ENCODE measurements at places on chromosomes 4 and X.
A peak's percentile ranks its signal among the peaks of the same experiment; 100 is the strongest.

- DNase-seq, result no peak
These were observed 15.0 kb downstream of the BCLAF3 start for GRCh38 chrX:19975845-19976244.

DNA sequence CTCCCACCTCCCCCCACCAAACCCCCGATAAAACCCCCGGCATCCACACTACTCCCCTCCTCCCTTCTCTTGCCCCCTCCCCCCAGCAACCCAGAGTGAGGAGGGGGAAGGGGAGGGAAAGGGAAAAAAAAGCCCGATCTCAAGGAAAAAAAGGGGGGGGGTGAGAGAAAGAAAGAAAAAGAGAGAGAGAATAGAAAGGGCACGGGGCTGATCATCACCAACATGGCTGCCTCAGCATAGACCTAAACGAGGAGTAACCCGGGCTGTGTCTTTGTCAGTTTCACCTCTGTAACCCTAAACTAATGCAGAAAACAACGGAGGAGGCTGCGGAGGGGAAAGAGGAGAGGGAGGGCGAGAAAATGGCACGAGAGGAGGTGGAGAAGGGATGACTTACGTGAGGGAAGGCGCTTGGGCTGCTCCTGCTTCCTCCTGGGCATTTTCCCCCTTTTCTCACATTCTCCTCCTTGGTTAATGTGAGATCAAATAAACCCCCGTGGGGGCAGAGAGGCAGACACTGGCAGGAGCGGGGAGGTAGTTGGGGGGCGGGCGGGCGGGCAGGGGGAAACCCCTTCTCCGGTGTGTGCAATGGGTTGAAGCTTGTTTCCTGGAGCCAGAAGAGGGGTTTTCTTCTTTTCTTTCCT, 532 bp downstream of the ZNF827 start:
- no peak for DNase-seq

GRCh38 chr4:23023121-23023520, 330.4 kb downstream of the GBA3 start:
- DNase-seq, result no peak

DNA sequence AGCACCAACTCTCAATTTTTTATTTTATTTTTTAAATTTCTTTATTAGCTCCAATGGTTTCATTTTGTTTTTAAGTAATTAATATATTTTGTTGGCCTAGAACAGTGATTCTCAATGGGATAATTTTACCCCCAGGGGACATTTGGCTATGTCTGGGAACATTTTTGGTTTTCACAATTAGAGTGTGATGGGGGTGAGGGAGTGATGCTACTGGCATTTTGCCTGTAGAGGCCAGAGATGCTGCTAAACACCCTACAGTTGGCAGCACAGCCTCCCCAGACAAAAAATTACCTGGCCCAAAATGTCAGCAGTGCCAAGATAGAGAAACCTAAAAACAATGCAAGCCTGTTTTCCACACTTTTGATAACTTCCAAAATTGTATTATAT, 64.6 kb downstream of the HHIP start:
- no peak for DNase-seq

- DNase-seq, result no peak
These were observed 184.2 kb upstream of the RBPJ start for GRCh38 chr4:26136615-26137014.

GRCh38 chrX:121579016-121579760, 531.8 kb downstream of the GLUD2 start:
- DNase-seq, result peak; percentile 0

- no peak for DNase-seq
These were observed 136.6 kb downstream of the ARSF start for GRCh38 chrX:3177851-3178250.

GRCh38 chr4:74013264-74013663, 14.8 kb upstream of the CXCL5 start:
- DNase-seq, result no peak

DNA sequence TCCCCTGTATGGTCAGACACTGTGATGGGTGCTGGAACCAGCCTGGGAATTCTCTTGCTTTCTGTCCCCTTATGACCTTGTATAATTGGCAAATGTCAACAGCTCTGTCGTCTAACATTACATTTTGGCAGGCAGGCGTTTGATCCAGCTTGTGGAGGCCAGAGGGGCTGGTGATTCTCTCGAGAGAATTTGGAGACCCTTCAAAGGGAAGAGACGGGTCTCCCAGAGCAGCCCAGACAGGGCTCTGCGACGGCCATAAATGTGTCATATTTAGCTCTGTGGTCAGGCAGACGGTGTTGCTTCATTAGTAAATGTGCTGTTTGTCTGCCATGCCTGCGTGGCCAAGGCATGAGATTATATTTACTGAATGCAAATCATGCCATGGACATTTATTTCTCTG, 68.7 kb downstream of the SORCS2 start:
- DNase-seq, result no peak

DNA sequence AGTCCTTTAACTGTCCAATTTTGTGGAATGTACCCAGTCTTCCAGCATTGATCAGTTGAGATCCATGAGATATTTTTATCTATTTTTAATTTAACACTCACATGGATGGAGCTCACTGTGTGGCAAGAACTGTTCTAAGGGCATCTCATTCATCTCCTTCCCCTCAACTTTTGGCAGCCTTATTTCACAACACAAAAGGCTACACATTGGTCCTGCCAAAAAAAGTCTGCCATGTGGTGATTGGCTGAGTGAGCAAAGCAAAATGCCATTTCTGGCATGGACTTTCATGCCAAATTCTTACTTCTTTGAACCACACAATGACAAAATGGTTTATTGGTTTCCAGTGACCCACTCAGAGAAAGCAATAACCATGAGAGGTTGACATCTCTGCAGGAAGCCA, 171.6 kb upstream of the MAP3K15 start:
- no peak for DNase-seq

- no peak for DNase-seq
These were observed 157.1 kb upstream of the FTHL17 start for GRCh38 chrX:31228909-31229308.

- no peak for DNase-seq
These were observed 47.8 kb downstream of the COMMD8 start for GRCh38 chr4:47415719-47416118.

GRCh38 chr4:75169427-75169826, 236.5 kb downstream of the PARM1 start:
- DNase-seq, result no peak

DNA sequence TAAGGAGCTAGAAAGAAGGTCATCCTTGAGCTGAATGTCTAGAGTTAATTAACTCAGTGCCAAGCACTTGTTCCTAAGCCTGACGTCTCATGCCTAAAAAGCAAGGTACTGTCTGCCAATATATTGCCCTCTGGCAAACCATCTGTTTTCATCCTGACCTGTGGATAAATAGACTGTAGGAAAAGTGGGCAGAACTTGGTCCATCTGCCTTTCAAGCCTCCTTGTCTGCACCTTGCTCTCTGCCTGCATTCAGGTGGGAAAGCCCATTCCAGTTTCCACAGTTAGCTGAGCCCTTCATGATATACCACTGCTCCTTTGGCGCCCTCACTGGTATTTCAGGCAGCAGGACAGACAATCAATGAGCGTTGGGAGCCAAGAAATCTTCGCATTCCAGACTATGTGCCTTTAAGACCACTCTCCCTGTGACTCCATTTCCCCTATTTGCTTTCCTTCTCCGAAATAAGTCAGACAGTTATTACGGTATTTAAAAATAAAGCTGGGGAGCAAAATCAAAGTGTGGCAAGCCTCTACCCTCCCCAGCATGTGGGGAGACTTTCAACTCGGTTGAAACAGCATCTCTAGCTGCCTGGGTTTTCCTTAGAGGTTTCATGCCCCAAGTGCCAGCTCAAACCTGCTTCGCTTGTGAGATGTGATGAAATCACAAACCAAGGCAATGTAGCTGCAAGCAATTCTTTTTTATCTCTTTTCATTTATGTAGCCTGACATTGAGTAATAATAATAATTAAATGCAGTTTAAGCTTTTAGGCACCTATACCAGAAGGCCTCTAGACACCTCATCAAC, 2.5 kb upstream of the CCDC149 start:
- no peak for DNase-seq

GRCh38 chr4:68070302-68070701, 59.4 kb downstream of the TMPRSS11F start:
- no peak for DNase-seq

DNA sequence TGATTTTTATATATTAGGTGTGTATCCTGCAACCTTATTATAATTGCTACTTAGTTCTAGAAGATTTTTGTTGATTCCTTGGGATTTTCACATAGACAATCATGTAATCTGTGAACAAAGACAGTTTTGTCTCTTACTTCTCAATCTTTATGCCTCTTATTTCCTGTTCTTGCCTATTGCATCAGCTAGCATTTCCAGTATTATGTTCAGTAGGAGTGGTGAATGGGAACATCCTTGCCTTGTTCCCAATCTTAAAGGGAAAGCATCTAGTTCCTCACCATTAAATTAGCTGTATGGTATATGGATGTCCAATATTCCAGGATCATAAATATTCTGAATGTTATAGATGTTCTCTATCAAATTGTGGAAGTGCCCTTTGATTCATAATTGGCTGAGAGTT, 41.8 kb downstream of the AWAT2 start:
- DNase-seq, result no peak

DNA sequence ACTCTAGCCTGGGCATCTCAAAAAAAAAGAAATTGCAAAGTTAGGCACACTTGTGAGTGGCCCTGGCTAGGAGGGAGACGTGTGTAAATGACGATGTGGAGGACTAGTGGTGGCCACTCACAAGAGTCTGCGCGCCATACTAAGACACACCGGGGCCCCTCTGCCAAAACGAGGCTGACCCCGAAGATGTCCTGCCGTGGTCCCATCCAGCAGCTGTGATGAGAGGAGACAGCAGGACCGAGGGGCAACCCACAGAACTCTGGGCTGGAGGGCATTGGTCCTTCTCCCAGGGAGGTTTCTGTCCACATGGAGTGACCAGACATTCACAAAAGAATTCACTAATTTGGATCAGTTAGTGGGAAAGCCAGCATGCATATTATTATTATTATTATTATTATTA, 47.4 kb downstream of the NOP14 start:
- no peak for DNase-seq

GRCh38 chr4:184765473-184766340, 31.8 kb upstream of the CENPU start:
- DNase-seq, result no peak

DNA sequence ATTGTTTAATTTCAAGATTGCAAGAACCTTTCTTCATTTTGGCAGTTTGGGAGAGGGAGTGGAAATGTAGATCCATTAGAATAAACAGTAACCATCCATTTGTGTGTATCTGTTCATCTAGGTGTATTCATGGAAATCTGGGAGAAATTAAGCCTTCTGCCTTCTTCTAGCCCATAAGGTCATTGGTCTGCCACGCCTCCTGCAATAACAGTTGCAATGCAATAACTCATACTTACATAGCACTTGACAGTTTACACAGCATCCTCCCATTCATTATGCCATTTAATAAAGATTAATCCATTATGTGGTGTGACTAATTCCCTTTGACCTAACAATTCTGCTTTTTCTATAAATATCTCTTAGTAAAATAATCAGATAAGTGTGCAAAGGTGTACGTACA, 42.6 kb downstream of the SHROOM4 start:
- no peak for DNase-seq

GRCh38 chrX:40209951-40210617, 112.3 kb upstream of the BCOR start:
- DNase-seq, result no peak

GRCh38 chr4:115310641-115311040, 197.2 kb upstream of the NDST4 start:
- no peak for DNase-seq

All from HFF-Myc (cell line).